ENCODE measurements at places on chromosomes 3 and 15. TPM values are rescaled to one million over a fixed set of nuclear protein-coding genes. Genes with fewer than 3 reads are reported as not detected.

- no peak for DNase-seq
These were observed 46.3 kb downstream of the SYNM start for GRCh38 chr15:99151156-99151555.

DNA sequence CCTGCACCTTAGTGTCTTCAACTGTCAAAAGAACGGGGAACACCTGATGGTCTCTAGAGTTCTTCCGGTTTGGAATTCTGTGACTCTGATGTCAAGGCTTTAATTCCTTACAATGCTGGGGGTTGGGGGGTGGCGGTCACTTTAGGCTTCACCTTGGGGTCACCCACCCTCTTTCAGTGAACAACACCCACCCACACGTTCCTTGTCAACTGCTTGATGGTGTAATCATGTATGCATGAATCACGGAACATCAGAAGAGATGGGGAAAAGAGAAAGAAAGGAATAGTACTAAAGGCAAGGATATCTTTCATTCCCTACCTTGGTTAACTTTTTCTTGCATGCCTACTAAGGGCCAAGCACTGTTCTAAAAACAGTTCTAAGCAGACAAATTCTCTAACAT, 7.3 kb upstream of the UBE2E1 start:
- no peak for DNase-seq

The ZNF860 gene
- 0.63 TPM for polyA plus RNA-seq

The SEC22C gene
- 18.9 TPM for polyA plus RNA-seq

The GABRR3 gene
- not detected for polyA plus RNA-seq

The PLAAT1 gene
- 21.1 TPM for polyA plus RNA-seq

All from hindlimb muscle (tissue), 1 donor.